ENCODE measurements at places on chromosomes 5 and 9.

DNA sequence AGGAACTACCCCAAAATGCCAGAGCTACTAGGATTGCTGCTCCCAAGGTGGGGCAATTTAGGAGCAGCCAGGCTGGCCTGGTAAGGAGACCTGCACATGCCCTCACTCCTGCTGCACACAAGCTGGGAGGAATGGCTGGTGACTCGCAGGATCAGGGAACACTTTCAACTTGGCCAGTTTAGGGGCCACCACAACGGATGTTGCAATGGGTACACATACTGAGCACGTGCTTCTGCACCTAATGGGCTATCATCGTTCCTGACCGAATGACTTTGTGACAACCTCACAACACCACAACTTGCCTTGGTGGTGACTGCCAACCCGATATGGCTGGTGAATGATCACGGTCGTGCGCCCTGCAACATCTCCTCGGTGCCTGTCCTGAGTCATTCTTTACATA lies 172.0 kb downstream of the ROR2 start:
- no peak for DNase-seq

DNA sequence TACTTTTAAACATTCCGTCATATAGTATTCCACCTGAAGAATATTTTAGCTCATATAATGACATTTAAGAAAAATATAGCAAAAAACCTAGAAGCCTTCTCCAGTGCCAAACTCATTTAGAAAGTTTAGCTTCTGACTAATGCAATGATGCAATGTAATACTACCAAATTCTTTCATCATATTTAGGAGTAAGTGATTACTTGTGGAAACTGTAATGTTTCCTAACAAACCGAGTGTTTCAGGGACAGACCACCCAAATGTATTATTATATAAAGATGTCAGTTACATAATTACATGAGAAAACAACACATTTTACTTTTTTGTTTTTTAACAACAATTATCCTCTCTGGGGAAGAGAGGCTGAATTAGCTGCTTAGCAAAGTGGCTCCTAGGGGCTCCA lies 316.2 kb downstream of the ARL15 start:
- DNase-seq = no peak

- DNase-seq = no peak
Observed at GRCh38 chr9:13395156-13395555, 115.7 kb upstream of the MPDZ start.

DNA sequence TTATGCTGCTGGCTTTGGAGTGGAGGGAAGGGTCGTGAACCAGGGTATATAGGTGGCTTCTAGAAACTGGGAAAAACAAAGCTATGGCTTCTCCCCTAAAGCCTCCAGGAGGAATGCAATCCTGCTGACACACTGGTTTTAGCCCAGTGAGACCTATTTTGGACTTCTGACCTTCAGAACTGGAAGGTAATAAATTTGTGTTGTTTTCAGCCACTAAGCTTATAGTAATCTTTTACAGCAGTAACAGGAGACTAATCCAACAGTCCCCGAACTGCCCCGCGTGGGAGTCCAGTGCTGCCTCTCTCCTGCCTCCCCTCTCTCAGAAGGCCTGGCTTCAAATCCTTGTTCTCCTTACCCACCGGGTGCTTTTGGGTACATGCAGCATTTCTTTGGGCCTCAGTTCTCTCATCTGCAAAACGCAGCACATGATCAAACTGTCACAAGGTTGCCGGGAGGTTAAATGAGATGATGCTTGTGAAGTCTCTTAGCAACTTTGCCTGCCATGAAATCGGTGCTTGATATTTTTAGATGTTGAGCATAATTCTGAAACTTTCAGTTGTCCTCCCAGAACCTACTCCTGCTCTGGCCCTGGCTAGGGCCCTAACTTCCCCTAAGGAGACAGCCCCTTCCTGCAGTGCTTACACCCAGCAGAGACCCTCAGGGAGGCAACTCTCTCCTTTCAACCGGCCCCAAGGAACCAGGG lies 127.3 kb upstream of the BOD1 start:
- no peak for DNase-seq

DNA sequence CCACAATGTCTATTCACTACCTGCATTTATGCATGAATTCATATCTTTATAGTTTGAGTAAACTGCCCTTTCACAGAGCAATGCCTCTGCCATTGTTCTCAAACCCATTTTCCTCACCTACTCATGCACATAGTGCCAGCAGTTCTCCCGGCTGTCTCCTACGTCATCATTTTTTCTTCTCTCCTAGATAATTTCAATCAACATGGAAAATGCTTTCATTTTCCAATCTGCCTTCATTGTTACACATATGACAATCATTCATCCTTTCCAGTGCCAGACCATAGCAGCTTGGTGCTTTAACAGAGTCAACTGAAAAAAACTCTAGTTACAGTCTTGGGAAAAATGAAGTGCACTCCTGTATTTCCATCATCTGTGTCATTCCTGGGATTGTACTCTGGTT lies 514.8 kb upstream of the CTNND2 start:
- no peak for DNase-seq

GRCh38 chr9:17134396-17135294 lies at the start of gene CNTLN:
CNTLN (plus strand) TSS chr9:17135040; CDS start chr9:17135066, 26 bp downstream.
- peak; percentile 39 for DNase-seq

- no peak for DNase-seq
Observed at GRCh38 chr9:92266486-92266885, 27.0 kb downstream of the IARS1 start.

DNA sequence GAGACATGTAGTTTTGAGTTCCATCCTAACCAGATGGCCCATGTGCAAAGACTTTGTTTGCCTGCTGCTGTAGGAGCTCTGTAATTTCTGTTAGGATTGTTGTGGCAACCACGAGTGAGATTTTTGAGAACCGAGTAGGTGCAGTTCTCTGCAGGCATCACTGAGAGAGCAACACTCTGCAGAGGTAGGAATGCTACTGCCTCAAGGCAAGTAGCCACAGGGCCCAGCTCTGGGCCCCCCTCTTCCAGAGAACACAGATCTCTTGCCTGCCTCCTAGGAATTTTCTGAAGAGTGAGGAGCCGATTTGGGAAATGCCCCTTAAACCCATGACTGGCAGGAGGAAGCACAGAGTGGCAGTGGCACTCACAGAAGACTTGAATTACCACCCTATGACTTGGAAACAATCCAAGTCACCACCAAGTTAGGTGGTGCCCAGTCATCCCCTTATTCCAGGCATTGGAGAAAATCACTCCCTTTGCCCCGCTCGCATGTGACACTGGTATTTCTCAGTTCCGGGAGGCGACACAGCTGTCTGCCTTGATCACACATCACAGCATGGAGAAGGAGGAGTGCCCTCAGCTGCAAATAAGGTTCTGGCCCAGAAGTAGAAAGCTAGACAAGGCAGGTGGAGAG lies 52.5 kb upstream of the SLC2A8 start:
- no peak for DNase-seq

Measured in stimulated activated CD4-positive, alpha-beta T cell treated with anti-CD3 and anti-CD28 coated beads, TNF-alpha, amount 100 ng/mL, for 1 hour (primary cell).